ENCODE measurements at places on chromosomes 7 and 10.

- DNase-seq: no peak
These were observed 165.7 kb downstream of the LRMDA start for GRCh38 chr10:75596930-75597620.

- DNase-seq: peak; percentile 53
These were observed 170.0 kb downstream of the PTPN20 start for GRCh38 chr10:47081264-47081663.

- DNase-seq: no peak
These were observed 14.0 kb downstream of the HUS1 start for GRCh38 chr7:47965456-47965855.

GRCh38 chr7:19920166-19920565 lies 146.7 kb upstream of the TMEM196 start:
- DNase-seq: no peak

DNA sequence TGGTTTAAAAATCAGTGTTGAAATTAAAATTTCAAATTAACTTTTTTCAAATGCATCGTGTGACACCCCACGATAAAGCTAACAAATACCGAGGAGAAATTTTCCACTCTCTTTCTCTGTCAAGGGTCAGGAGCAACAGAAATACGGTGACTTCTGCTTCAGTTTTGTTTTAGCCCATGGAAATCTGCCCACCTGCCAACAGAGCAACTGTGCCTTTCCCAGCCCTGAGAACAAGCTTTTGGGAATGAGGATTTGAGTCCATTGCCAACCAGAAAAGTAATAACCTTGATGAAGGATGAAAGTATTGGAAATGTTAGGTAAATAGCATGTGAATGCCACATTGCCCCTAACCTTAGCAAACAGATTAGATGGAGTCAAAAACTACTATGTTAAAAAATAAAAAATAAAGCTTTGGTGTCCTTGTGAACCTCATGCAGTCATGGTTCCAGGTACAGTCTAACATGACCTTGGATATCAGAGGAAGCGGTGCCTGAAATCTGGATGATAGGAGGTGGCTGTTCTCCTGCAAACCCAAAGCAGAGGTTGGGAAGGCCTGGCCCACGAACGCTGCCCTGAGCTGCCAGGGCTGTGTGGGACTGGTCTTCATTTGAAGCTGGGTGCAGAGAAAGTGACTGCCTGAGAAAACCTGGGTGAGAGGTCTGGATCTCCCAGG lies 296.8 kb downstream of the ELMO1 start:
- no peak for DNase-seq

- peak; percentile 47 for DNase-seq
These were observed 16.9 kb downstream of the TSPAN14 start for GRCh38 chr10:80471001-80471400.

GRCh38 chr10:6089334-6090219 lies 743 bp downstream of the RBM17 start:
- DNase-seq: peak; percentile 32

DNA sequence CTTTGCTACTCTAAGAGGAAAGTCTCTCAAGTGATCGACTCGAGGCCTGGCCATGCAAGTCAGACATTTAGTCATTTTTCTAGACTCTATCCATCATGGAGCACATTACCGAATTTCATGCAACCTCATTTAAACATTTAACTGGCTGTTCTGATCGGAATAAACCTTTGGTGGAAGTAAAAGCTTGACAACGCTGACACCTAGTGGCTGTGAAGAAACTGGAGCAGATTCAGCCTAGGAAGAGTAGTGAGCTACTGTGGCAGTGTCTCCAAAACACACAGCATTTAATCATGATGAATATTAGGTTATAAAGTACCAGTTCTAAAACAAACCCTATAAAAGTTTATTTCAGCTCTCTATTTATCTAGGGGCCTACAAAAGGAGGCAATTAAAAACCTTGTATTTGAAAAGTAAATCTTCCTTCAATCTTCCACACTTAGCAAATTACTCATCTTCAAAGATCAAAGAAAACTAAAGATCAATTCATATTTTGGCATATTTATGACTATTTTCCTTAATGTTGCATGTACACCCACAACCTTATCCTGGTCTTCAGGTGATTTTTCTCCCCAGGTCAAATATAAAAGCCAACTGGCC lies 175.0 kb downstream of the CTNNA3 start:
- peak; percentile 39 for DNase-seq

DNA sequence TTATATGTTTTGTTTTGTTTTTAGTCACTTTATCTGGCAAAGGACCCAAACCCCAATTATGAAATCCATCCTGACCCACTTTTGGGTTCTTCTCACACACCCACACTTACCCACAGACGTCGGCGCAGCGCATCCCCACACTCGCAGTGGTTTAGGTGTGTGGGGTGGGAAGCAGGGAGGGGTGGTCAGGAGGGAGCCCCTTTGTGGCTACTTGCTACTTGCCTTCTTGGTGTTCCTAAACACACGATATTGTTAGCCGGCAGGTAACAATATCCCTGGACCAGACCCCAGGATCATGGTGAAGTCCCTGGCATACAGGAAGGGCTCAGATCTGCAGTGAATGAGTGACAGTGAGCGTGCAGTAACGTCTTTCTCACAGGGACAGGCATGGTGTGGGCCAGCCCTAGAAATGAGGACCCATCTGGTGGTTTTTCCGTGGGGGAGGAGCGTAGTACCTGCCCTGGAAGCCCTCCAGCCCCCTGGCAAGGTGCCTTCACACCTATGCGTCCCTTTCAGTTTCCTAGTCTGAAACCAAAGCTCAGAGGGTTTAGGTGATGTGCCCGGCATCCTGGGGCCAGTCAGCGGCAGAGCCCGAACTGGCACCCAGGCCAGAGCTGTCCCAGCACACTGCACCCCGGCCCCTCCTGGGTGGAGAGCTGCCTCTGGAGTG lies 4.4 kb downstream of the SPOCK2 start:
- peak; percentile 71 for DNase-seq

- DNase-seq: no peak
These were observed 12.1 kb downstream of the HKDC1 start for GRCh38 chr10:69232252-69232651.

GRCh38 chr10:4103603-4104002 lies 318.6 kb upstream of the KLF6 start:
- DNase-seq: no peak

DNA sequence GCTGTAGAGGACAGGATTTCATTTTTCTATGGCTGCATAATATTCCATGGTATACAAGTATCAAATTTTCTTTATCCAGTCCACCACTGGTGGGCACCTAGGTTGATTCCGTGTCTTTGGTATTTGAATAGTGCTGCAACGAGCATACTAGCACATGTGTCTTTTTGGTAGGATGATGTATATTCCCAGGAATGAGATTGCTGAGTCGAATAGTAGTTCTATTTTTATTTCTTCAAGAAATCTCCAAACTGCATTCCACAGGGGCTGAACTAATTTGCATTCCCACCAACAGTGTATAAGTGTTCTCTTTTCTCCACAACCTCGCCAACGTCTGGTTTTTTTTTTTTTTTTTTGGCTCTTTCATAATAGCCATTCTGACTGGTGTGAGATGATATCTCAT lies 550.0 kb downstream of the REEP3 start:
- no peak for DNase-seq

GRCh38 chr7:141649137-141649864 lies 52.7 kb downstream of the DENND11 start:
- no peak for DNase-seq

GRCh38 chr7:13794581-13794980 lies 194.9 kb downstream of the ETV1 start:
- DNase-seq: no peak

DNA sequence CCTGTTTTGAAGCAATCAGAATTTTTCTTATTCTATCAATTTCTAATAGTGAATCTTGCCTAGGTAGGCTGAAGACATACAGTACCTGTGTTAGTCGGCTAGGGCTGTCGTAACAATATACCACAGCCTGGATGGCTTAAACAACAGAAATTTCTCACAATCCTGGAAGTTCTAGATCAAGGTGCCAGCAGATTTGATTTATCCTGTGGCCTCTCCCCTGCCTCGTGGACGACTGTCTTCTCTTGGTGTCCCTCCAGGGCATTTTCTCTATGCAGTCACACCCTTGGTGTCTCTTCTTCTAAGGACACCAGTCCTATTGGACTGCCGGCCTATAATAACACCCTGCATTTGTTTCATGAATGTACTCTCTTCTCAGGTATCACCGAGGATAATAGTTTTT lies 1.8 kb upstream of the RSU1 start:
- no peak for DNase-seq

DNA sequence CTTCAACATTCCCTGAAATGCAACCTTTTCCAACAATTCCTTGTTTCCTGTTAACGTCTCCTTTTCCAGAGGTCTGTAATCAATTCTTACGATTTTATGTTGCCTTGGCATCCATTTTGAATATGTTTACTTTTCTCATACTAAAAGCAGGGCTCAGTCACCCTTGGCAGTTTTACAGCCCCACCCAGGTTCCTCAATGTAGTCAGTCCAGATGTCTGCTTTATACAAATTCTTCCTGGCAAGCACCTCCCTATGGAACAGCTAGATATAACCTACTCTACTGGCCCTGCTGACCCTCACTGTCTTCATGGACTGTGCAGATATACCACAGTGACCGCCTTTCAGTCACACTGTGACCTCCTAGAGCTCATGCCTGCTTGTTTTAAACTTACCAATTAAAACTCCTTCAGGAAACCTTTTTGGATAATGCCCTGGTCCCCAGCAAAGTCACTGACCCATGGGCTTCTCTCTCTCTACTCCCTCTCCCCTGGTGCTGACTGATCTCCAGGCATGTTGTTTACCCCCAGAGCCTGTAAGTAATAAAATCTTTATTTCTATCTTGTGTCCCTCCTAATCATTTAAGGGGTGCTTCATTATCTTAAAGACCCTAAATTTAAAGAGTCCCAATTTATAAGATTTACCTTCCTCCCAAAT lies 147.1 kb upstream of the STEAP1 start:
- DNase-seq: no peak

GRCh38 chr7:40356312-40356711 lies 221.5 kb downstream of the SUGCT start:
- no peak for DNase-seq

DNA sequence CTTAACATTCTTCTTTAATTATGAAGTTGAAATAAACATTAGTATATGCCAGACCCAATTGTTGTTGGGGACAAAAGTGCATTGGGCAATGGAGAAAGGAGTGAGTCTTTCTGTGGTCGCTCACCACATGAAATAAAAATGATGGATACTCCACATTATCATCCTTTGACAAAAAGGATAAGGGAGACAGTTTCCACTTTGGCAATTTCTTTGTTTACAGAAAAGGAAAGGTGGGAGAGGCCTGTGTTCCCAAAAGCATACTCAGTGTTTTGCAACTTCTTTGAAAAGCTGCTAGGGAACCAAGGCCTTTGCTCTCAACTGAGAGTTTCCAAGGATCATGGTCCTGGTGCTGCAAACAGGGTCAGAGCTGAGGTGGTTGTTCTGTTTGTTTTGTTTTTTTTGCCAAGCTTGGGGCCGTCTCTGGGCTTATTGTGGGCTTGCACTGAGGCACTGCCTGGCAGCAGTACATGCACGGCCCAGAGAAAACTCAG lies 341.9 kb downstream of the TNS3 start:
- no peak for DNase-seq

GRCh38 chr10:60957667-60958221 lies 13.8 kb upstream of the RHOBTB1 start:
- no peak for DNase-seq

- DNase-seq: no peak
These were observed 39.0 kb downstream of the STK17A start for GRCh38 chr7:43621729-43622448.

- DNase-seq: no peak
These were observed 107.1 kb upstream of the FAM20C start for GRCh38 chr7:85074-85882.

DNA sequence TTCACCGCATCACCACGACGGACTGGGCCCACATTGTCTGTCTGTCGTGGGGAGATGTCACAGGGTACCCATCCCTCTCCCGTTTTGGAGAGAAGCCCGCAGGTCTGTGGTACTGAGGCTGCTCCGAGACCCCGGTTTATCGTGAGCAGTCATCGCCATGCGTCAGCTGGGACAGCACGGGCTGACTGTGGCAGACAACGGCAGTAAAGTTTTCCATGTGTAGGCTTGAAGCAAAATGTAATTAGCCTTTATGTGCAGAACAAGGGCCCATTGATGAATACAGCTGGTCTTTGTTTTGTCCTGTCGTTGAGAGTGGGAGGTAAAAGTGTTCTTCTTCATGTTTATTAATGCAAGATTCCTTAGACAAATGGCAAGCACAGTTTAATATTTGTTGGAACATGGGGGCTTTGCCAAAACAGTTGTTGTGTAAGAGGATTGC lies 167.4 kb upstream of the SH2B2 start:
- no peak for DNase-seq

DNA sequence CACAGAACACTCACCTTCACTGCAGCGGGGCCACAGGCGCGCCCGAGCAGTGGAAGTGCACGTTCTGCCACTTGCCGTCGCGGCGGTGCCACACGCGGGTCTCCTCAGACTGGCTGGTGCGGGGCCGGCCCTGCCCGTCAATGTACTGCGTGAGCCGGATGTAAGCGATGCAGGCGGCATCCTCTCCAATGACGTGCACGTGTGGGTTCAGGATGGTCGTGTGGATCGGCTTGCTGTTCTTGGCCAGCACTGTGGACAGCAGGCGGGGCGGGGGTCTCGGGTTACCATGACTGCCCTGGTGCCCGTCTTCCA lies 19.2 kb downstream of the YKT6 start:
- DNase-seq: no peak

GRCh38 chr10:91610444-91610843 lies 22.4 kb downstream of the PPP1R3C start:
- DNase-seq: no peak

DNA sequence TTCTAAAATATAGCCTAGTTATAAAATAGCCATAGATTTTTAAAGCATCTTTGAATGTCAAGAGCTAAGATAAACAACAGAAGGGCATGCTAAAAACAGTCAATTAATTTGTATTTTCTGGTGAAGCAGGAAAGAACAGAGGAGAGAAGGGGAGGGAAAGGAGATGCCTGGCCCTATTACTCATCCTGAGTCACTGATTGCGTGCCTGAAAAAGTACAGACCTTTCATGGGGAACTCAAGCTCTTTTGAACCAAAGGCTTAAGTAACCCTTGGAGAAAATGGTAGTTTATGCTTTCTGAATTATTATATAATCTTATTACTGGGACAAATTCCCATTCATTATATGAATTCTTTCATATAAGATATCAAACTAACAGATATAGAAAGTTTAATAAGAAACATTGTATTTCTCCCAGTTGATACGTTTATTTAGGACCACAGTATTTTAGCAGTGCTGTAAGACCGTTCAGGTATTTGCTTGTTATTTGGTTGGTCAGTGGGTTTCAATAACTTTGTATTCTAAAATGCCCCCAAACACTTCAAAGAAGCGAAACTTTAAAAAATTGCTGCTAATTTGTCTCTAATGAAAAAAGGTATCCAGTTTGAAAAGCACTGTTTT lies 151.3 kb downstream of the HGF start:
- DNase-seq: no peak

GRCh38 chr7:106346678-106347217 lies 62.0 kb upstream of the NAMPT start:
- peak; percentile 29 for DNase-seq

- DNase-seq: no peak
These were observed 1067.6 kb upstream of the CELF2 start for GRCh38 chr10:9950070-9950469.
